Natural killer cell treated with Interleukin-12 subunit alpha and Interleukin-12 subunit beta and Interleukin-15 and Interleukin-18, amount 100 ng/mL, for 72 hours (primary cell): ENCODE measurements at places on chromosomes 12 and 14.
A peak's percentile ranks its signal among the peaks of the same experiment; 100 is the strongest.

DNA sequence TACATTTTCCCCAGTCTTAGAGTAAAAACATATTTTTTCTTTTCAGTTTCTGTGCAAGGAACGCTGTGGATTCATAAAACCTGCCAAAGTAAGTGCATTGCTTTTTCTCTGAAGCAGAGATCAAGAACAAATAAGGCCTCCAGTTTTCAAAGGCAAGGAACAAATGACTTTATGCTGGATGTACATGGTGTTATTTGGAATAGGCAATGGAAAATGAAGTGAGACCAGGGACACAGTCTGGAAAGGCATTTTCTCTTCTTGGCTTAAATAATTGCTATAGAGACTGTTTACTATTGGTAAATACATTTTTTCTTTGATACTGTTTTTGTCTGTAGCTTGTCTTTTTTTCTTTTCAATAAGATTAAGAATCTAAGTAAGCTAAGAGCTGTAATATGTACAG lies 725.9 kb upstream of the MDGA2 start:
- DNase-seq, result no peak

- DNase-seq, result no peak
Measured at GRCh38 chr12:50162230-50162629, 4.9 kb downstream of the CERS5 start.

DNA sequence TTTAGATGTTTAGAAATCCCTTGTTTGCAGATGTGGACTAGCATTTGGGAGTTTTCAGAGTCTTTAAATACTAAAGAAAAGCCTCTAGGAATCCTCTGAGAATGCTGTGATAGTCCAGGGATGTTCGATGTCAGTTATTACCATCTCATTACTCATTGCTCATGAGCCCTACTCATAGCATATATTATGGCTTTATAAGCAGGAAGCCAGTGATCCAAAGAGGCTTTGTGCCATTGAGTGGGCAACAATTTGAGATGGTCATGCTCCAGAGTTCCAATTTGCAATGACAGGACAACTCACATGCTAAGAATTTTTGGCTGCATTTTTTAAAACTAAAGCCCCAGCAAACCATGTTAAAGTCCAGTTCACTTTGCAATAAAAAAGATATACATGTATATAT lies 163.0 kb downstream of the OTOGL start:
- no peak for DNase-seq

DNA sequence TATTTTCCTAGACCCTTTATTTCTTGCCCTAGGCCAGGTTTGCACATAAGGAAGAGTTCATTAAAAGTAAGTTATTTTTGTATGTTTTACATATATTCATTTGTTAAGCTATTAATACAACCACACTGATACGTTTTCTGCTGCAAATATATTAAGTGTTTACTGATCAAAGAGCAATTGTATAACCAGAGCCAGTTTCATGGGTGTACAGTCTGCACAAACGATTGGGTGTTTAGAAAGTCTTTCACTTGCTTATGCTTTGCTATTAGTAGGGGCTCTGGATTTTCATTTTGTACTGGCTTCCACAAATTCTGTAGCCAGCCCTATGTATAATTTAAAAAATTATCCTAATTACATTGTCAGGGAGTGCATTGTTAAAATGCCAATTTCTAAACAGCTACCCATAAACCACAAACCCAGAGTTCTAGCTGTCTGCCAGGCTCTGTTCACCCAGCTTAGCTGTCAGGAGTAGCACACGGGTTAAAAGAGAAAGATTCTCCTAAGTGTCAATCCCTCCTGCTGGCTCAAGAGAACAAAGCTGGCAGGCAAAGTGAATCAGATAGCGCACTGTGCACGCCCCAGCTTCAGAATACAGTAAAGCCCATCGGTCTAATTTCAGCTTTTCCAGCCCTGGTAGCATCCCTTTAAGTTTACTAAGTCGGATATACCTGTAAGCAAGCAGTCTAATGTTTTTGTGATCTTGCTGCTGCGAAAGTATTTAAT lies 151.0 kb upstream of the LMO3 start:
- DNase-seq, result no peak

- DNase-seq, result no peak
Measured at GRCh38 chr12:13316587-13317246, 120.2 kb downstream of the EMP1 start.

DNA sequence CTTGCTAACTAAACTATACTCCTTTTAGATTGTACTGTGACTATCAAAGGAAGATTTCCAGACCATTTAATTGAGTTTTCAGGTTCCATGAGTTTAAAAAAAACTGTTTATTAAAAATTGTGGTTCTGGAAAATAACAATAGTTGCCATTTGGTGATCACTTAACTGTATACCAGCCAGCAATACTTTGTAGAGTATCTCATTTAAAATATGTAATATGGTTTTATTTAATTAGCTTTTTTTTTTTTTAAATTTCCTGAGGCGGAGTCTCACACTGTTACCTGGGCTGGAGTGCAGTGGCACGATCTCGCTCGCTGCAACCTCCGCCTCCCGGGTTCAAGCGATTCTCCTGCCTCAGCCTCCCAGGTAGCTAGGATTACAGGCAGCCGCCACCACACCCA lies 7.4 kb downstream of the MARK3 start:
- no peak for DNase-seq

DNA sequence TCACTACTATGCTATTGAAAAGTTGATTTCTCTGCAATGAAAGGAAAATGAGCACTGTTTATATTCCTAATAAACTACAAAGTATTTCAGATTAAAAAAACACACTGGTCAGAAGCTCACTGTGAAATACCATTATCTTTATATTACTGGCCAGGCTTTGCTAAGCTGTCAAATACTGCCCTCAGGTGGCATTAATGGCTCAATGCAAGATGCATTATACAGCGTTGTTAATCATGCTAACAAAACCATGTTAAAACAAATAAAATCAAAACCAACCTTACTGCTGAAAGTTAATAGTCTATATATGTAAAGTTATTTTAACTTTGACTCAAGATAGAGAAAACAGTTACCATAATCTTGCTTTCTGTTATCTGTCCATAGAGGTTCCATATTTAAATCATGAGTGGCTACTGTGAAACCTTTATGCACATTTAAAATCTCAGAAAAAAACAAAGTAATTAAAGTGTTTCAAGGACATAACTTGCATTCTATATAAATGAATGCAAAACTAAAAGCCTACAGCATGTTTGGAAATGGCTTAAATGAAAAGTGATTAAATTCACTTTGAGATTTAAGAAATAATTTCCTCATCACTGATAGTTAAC lies 121.7 kb downstream of the RALGAPA1 start:
- DNase-seq, result peak; percentile 63

- no peak for DNase-seq
Measured at GRCh38 chr12:114697741-114698565, 14.0 kb upstream of the TBX3 start.

DNA sequence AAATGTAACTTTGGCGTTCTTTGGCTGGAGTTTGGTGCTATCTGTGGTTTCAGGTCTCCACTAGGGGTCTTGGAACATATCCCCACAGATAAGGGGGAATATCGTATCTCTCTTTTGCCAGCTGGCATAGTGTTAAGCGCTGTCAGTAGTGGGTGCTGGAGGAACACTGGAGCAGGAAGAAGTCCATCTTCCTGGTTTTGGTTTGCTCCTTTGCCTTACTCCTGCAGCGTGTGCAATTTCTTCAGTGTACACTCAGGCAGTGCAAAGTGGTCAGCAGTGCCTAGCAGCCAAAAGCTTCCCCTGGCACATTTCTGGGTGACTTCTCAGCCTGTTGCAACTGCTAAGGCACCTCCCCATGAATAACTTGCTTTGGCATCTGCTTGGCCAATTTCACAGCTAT lies 11.7 kb upstream of the RIPK3 start:
- DNase-seq, result no peak

DNA sequence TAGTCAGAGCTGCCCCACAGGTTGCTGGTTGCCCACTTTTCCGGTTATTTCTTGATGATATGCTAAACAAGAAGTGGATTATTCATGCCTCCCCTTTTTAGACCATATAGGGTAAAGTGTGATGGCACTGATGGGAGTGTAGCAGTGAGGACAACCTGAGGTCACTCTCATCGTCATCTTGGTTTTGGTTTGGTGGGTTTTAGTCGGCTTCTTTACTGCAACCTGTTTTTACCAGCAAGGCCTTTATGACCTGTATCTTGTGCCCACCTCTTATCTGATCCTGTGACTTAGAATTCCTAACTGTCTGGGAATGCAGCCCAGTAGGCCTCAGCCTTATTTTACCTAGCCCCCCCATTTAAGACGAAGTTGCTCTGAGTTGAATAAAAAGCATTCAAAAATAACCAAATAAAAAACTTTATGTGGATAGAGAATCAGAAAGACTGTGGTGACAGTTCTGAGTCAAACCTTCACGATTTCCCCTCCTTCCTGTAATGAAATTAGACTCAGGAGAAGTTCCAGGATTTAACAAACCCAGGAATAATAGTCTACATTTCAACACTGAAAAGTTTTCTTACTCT lies 144.2 kb downstream of the PAWR start:
- no peak for DNase-seq

GRCh38 chr12:92155733-92156132 lies 10.1 kb upstream of the BTG1 start:
- DNase-seq, result no peak

DNA sequence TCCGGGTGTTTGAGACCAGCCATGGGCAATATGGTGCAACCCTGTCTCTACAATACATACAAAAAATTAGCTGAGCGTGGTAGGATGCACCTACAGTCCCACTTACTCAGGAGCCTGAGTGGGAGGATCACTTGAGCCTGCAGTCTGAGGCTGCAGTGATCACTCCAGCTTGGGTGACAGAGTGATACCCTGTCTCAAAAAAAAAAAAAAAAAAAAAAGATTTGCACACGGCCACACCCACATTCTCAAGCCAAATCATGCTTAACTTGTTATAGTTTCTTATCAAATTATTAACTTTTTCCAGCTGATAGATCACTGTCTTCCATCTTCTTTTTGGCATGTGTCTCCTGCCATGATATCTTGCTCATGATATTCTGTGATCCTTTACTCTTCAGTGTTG lies 6.8 kb downstream of the DRAM1 start:
- no peak for DNase-seq

DNA sequence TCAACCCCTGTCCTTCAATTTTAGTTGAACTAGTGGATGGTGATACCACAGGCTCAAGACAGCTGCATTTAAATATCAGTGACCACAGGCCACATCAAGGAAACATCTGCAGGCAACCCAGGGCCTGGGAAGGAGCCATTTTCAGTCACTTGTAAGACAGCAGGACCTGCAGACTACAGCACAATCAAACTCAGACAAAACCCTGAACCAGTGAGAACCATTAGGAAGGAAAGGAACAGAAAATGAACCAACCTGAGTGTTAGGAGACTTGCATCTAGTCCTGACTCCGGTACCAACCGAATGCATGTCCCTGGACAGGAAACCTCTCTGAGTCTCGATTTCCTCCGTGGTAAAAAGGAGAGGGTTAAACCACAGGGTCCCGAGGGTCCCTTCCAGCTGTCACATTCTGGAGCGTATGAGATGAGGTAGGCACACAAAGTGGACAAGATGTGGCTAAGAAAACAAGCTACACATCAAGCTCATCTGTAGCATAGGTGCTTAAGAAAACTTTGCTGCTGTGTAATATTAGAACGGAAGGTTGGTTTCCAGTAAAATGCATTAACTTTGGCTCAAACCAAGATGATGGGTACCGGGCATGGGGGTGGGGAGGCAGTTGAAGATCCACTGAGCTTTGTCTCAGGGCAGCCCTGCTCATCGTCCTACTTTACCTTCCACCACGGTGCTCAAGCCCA lies 1.6 kb upstream of the CDKN1B start:
- no peak for DNase-seq

DNA sequence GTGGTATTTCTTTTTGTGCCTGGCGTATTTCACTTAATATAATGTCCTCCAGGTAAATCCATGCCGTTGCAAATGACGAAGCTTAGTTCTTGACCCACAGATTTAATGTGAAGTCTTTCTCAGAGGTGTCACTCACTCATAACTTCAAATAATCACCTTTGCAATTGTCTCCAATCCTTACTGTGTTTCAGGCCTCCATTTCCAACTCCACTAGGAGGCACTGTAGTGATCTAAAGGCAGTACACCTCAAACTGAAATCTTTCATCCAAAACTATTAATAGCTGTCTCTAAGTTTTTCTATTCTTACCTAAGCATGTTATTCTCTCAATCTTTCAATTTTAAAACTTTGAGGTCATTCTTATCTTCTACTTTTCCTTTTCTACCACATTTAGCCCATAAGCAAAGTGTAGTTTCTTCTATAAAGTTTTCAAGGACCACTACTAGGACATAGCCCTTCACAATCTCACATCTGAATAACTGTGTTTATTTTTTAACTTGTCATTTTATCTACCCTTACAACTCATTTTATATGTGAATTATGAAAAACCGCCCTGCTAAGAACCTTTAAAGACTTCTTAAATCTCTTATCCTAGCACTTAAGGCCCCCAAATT lies 25.5 kb upstream of the FBXO34 start:
- no peak for DNase-seq

DNA sequence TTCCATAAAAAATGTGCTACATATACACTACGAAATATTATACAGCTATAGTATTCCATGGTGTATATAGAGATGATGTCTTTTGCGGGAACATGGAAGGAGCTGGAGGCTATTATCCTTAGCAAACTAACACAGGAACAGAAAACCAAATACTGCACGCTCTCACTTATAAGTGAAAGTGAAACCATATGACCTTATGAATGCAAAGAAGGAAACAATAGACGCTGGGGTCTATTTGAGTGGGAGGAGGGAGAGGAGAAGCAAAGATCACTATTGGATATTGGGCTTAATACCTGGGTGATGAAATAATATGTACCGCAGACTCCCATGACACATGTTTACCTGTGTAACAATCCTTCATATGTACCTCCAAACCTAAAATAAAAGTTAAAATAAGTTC lies 142.8 kb downstream of the LRFN5 start:
- DNase-seq, result no peak

- DNase-seq, result no peak
Measured at GRCh38 chr14:61953602-61954001, 191.4 kb downstream of the SNAPC1 start.

DNA sequence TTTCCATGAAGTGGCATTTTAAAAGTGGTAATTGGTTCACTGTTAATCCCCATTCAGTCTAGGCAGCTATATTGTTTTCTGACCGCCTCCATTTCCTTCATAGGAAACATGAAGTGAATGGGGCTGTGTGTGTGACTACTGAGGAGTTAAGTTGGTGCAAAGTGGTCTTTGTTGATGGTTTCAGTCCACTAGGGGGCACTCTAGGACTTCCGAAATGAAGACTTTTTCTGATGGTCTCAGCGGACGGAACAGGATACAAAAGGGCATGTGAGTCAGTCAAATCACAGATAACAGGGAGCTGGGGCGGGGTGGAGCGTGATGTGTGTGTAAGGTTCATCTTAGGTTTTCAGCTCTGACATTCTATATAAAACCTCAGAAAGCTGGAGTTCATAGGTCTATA lies 240.1 kb upstream of the OR4E1 start:
- peak; percentile 88 for DNase-seq
